ENCODE measurements at places on chromosomes 7 and 10.

- DNase-seq, result no peak
Measured at GRCh38 chr7:98091061-98091460, 15.6 kb upstream of the LMTK2 start.

DNA sequence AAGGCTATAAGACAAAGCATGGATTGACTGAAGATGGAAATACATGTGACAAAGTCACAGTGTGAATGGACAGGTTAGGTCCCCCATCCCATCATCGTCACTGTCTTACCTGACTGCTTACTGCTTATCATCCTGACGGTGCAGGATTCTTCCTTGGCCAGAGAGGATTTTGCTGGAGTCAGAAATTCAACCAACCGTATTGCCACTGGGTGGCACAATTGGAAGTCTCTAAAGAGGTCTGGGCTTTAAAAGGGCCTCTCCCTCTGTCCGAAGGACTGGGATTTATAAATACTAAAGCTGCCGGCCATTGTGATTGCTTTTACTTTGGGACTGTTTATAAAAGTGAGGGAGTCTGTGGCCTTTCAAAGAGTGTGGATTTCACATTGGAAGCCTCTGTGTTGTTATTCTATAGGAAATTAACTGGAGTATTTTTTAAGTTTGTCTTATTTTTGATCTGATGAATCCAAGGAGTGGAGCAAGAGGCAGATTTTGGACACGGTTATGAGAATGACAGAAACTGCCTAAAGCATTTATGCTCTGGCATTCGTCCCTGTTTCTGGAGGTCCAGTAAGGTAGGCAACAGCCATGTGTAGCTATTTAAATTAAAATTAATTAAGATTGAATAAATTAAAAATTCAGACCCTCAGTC lies 113.3 kb upstream of the CREB5 start:
- no peak for DNase-seq

- DNase-seq, result no peak
Measured at GRCh38 chr7:158239290-158239981, 348.2 kb downstream of the PTPRN2 start.

DNA sequence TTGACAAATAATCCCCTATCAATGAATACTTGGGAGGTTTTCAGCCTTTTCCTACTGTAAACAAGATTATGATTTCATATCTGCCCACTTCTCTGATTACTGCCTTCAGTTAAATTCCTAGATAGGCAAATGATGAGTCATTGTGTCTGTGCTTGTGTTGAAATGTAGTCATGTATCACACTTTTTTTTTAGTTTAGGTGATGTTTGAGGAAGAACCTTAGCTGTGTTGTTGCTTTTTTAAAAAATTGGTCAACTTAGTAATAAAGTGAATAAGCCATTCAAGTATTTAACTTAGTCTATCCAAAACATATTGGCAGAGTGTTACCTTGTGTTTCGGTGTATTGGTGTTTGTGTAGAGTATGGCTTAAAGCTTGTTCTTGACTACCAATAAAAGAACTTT lies 60.0 kb downstream of the WAC start:
- no peak for DNase-seq

DNA sequence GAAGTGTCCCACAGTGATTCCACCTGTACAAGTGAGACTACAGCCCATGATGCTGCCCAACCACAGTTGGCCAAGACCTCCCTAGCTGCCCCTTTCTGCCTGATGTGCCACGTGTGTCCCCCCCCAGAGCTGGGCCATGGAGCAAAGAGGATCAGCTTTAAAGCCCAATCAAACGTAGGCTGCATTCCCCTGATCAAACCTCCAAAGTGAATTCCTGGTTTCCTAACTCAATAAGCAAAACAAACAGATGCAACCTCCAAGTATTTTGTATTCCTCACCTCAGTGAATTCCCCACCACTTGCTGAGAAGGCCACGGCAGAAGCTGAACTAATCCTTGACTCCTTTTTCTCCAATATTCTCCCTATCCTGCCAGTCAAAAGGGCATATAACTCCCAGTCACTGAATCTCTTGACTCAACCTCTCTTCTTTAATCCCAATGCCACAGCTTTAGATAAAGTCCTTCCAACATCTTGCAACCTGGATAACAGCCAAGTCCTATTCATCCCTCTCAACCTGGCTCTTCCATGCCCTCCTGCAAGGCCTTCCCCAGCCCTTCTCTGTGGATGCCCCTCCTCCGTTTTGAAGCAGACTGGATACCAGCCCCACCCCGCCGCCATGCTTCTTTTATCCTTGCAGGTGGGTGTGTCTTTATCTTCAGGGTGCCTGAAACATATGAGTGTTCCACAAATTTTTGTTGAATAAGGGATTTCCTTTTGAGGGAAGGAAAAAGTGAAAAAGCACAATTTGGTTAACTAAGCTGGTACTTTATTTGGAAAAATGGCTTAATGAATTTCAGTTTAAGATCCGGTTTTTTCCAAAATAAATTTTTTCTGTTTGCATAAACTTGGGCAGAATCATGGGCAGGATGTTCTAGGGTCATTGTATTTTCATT lies 285.2 kb upstream of the MKLN1 start:
- no peak for DNase-seq

DNA sequence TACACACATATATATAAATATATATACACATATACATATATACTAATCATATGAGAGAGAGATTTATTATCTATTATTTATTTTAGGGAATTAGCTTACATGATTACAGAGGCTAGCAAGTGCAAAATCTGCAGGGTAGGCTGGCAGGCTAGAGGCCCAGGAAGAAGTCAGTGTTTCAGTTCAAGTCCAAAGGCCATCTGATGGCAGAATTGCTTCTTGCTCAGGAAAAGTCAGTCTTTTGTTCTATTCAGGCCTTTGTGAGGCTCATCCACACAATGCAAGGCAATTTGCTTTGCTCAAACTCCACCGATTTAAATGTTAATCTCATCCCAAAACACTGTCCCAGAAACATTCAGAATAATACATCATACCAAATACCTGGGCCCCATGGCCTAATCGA lies 2.6 kb upstream of the C10orf120 start:
- no peak for DNase-seq

GRCh38 chr7:100053215-100053614 lies 3.6 kb downstream of the ZSCAN21 start:
- DNase-seq, result no peak

DNA sequence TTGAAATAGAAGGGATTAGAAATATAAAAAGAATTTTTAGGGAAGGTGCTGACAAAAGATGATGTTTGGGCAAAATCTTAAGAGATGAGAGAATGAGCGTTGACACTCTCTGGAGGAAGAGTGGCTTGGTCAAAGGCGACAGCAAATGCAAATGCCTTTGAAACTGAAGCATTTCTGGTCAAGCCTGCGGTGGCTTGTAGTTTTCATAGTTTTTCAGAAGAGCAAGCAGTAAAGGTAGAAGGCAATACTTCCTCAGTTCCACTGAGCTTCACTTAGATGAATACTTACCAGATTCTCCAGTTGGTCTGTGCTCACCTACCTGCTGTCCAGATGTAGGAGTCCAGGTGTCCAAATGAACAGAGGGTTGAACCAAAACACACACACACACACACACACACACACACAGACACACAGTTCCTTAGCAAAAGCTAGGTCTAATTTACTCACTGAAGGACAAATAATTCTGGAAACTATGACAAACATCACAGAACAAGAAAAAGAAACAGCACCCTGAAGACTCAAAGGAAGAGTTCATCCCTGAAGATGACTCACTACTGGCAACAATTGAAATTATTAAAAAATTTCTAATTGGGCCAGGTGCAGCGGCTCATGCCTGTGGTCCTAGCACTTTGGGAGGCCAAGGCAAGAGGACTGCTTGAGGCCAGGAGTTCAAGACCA lies 12.1 kb upstream of the STK17A start:
- DNase-seq, result no peak

- DNase-seq, result no peak
Measured at GRCh38 chr10:77967611-77968022, 41.1 kb upstream of the DLG5 start.

- DNase-seq, result no peak
Measured at GRCh38 chr10:69097729-69098128, 9.8 kb downstream of the SRGN start.

- no peak for DNase-seq
Measured at GRCh38 chr7:13829231-13829630, 160.2 kb downstream of the ETV1 start.

DNA sequence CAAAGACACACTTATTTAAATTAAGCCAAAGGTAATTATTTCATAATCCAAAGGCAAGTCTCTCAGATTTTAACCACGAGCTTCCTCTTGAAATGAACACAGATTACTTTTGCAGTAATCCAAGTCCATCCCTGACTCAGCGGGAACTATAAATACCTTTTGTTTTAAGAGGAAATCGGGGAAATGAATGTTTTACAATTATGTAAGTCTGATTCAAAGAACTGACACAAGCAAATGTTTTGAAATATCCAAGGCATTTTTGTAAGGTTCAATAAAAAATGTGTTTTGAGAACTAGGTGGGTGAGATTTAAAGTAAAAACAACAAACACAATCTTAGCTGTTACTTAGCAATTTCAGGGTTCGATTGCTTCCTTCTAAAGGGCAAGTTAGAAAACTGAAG lies 179.8 kb upstream of the ASAH2 start:
- DNase-seq, result no peak

GRCh38 chr7:131869169-131869844 lies 312.9 kb upstream of the PODXL start:
- no peak for DNase-seq

DNA sequence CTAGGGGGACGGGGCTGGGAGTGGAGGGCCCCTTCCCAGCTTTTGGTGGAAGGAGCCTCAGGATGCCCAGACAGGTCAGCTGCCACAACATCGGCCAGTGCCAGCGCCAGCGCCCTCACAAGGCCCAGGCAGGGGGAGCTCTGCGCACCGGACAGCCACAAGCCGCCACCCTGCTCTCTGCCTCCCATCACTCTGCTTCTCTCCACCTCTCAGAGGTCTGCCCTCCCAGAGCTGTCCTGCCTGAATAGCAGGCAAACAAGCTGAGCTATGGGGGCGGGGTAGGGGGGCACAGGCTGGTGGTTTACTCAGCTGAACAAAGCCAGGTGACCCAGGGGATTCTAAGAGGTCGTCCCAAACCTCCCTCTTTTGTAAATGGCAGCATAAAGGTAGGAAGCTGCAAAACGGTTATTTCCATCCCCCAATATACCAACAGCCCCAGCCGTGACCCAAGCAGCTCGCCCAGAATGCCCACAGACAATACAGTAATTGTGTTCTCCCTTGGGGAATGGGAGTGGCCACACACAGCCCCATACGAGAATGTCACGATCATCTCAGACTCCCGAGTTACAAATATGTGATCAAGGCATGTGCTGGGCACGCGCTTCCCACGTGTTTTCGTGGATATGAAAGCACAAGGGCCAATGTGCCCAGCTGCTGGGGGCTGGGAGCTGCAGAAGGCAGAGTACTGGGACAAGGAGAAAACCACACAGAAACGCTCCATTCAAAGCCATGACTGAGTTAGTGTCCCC lies 19.7 kb downstream of the FAM53B start:
- no peak for DNase-seq

DNA sequence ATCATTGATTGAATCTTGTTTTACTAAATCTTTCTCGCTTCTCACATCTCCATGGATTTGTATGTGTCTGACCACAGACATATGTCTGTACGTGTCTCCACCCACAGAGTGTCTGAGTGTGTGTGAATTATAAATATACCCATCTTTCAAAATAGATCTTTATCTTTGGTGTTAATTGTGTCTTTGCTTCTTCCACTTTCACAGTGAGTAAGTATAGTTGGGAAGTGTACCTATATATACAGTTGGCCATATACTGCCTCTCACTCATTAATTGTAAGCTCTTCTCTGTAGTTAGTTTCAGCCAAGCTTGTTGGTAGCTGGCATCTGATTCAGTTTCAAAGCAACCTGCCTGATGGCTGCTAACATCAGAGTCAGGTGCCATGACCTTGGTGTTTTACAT lies 18.4 kb downstream of the EEPD1 start:
- DNase-seq, result no peak

GRCh38 chr10:26706206-26706605 lies 8.7 kb downstream of the PDSS1 start:
- DNase-seq, result no peak

DNA sequence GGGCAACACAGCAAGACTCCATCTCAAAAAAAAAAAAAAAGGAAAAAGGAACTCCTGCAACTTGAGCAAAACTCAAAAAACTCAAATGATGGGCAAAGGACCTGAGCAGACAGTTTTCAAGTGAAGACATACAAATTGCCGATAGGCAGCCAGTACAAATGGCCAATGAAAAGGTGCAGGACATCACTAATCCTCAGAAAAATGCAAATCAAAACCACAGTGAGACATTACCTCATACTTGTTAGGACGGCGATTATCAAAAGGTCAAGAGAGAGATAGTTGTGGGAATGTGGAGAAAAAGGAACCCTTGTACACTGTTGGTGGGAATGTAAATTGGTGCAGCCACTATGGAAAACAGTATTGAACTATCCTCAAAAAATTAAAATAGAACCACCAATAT lies 16.8 kb downstream of the SVOPL start:
- no peak for DNase-seq

- no peak for DNase-seq
Measured at GRCh38 chr10:93495654-93496321, 624 bp upstream of the CEP55 start.

DNA sequence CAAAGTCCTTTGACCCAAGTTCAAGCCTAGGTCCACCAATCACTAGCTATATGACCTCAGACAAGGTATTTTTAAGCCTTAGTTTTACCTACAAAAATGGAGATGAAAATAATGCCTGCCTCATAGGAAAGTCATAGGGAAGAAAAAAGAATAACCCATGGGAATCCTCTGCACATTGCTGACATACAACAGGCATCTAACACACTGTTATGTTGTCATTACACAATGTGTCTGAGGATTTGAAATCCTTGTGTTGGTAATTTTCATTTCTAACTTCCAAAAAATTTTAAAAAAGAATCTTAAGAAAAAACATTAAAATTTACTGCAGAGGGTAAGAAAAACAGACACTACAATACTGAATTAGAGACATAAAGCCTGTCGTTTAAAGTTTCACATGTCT lies 5.7 kb downstream of the ANK3 start:
- DNase-seq, result no peak

GRCh38 chr10:103397191-103397825 lies 882 bp downstream of the PDCD11 start:
- no peak for DNase-seq

- DNase-seq, result no peak
Measured at GRCh38 chr7:134991469-134992339, 5.4 kb downstream of the AGBL3 start.

DNA sequence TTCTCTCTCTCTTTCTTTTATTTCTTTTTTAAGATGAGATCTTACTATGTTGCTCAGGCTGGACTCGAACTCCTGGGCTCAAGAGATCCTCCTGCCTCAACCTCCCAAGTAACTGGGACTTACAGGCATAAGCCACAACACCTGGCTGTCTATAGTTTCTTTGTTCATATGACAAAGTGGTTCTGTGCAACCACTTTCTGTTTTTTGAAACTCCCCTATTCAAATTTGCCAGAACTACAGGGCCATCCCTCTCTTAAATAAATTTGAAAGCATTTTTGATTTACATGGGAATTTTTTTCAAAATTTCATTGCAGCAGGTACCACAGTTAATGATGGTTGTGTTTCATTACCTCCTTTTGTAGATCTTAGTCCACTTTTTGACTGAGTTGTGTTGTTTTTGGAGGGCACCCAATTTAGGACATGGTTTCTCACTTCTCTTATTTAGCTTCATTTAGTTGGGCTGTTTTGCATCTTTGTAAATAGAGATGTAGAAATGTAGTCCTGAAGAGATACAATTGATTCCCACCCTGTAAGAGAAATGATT lies 119.2 kb downstream of the LRRC4 start:
- DNase-seq, result no peak

- no peak for DNase-seq
Measured at GRCh38 chr10:107767185-107767584, 602.7 kb upstream of the SORCS1 start.

- no peak for DNase-seq
Measured at GRCh38 chr7:28674359-28674782, 262.1 kb downstream of the CREB5 start.

All from stimulated activated CD8-positive, alpha-beta memory T cell treated with anti-CD3 and anti-CD28 coated beads, Interleukin-4, amount 100 ng/mL, for 1 hour (primary cell).